ENCODE measurements at places on chromosomes 1 and 21.

DNA sequence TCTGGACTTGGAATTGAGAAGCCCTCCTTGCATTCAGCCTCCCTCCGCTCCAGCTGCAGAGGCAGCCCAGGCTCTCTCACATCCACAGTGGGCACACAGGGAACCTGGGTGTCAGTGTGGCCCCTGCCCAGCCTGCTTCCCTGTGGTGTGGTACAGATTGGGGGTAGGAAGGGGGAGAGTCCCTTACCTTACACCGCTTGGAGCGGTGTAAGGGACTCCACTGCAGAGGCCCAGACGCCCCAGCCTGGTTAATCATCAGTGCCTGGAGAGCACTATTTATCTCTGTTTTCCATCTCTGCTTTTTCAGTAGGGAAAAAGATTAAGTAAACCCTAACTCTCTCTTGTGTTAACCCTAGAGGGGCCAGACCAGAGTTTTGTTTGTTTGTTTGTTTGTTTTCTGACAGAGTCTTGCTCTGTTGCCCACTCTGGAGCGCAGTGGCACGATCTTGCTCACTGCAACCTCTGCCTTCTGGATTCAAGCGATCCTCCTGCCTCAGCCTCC is 803 bp upstream of the RHBG start:
- DNase-seq: no peak

DNA sequence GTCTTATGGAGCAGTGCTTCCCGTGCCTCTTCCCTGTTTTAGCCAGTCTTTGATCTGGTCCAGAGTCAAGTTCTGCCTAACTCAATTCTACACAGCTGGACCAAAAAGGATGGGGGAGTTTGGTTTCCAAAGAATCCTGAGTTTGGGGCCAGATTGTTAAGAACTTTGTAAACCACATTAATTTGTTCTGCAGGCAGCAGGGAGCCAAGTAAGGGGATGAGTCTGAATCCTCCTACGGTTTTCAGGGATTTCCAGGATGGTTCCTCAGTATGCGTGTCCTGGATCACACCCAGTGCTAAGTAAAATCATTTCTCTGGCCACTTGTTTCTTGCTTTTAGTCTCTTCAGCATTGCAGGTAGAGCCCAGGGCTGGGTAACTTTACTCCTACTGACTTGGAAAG is 26.1 kb upstream of the GJA5 start:
- DNase-seq: no peak

DNA sequence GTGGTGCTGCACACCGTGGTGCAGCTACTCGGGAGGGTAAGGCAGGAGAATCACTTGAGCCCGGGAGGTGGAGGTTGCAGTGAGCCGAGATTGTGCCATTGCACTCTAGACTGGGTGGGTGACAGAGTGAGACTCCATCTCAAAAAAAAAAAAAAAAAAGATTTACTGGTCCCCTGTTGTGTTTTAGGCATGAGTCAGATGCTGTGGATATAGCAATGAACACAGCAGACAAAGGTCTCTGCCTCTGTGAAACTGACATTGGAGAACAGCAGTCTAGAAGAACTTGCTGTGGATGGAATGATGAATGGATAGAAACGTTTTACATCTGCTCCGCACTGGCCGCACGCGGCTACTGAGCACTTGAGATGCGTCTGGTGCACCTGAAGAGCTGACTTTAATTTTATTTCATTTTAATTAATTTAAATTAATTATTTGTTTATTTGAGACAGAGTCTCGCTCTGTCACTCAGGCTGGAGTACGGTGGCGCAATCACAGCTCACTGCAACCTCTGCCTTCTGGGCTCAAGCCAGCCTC is 24.5 kb upstream of the EPHA2 start:
- no peak for DNase-seq

- no peak for DNase-seq
Observed at GRCh38 chr1:209805341-209805781, 581 bp downstream of the IRF6 start.

- DNase-seq: peak; percentile 33
Observed at GRCh38 chr1:108897865-108898720, 21.3 kb downstream of the GPSM2 start.

GRCh38 chr21:18894387-18894786 is 490.8 kb upstream of the TMPRSS15 start:
- DNase-seq: no peak

DNA sequence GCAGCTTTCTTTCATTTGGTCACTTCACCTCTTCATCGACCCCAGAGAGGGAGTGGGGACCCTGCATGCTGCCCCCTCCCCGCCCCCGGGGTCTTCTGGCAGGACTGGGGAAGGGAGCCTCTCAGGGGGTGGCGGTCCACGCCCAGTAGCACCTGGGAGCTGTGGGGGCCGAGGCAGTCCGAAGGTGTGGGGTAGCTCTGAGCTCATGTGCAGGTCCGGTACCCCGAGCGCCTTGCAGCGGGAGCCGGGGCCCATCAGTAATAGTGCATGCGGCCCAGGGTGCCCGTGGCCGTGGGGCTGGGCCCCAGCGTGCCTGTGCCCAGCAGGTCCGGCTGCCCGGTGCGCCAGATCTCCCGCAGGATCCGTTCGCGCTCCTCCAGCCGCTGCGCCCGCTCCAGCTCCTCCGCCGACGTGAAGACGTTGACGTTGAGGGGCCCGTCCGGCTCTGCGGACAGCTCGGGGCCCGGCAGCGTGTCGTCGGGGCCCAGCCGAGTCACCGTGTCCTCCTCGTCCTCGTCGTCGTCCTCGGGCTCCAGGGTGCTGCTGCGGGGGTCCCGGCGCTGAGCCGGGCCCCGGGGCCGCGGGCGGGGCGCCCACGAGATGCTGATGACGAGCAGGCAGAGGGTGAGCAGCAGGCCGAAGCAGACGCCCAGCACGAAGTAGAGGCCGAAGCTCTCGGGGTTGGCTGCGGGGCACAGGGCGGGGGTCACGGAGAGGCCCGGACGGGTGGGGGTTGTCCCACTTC is 1.2 kb downstream of the EVA1B start:
- no peak for DNase-seq

DNA sequence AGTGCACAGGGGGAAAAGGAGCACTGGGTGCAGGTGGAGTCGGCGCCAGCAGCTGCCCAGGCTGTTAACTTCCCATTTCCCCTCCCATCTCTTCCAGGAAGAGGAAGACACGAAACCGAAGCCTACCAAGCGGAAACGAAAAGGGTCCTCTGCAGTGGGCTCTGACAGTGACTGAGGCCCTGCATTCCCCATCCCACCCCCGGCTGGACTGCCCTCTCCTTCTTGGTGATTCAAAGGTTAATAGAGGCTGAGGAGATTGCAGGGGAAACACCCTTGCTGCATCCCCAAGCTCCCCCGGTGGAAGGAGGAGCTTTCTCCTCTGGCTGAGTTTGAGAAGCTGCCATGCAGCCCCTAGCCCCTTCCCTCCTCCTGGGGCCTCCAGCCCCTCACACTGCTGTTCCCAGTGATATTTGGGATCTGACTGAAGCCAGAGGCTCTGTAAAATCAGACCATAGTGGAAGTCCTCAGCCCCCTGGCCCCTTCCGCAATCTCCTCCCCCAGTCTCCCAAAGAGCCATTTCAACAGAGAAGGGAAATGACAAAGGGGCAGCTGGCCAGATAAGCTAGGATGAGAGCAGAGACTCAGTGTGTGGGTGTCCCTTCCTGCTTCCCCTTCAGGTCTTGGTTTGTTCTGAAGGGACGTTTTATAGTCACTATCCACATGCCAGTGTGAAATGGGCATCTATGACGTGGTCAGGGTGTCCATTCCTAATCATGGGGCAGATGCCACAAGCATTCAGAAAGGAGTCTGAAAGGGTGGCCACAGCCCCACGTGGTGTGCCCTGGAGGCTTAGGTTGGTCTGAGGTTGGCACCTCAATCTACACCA is 1.9 kb upstream of the SLC27A3 start:
- no peak for DNase-seq

- DNase-seq: no peak
Observed at GRCh38 chr1:238681021-238681420, 705.3 kb upstream of the CHRM3 start.

- no peak for DNase-seq
Observed at GRCh38 chr21:32957545-32957944, 68.2 kb upstream of the OLIG2 start.

DNA sequence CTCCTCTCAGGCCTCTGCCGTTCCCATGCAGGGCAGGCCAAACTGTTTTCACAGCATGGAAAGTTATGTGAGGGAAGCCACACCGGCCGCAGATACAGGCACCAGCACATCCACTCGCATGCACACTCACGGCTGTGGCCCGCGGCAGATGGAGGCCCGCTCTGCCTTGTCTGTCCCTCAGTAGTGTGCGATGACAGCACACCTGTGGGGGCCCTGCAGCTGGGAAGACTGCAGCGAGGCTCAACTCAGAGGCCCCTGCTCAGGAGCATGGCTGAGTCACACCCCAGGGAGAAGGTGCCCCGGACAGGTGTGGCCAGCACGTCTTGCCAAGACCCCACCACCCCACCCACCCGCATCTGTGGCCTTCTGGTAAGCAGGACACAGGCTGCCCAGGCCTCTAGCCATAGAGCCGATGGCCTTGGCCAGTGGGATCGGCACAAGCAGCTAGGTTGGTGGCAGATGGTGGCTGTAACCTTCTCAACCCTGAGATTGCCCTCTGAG is 1.3 kb upstream of the UBE2J2 start:
- no peak for DNase-seq

DNA sequence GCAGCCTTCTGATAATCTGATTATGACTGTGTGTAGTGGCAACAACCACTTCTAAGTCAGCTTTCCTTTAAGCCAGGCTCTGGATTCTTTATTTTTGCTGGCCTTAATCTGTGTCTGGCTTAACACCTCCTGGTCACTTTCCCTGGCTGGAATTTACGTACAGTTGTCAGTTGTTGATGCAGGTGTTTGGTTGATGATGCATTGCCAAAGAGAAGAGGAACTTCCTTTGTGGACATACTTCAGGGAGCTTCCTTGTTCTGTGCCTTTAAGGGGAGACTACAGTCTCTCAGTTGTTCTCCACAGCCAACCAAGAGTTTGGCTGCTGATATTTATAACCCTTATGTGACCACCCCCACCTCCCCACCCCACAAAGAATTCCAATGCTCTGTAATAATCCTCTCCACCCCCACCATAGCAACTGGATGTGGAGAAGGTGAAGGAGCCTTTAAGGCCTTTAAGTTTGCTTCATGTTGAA is 96.0 kb upstream of the BMP8A start:
- no peak for DNase-seq

- DNase-seq: no peak
Observed at GRCh38 chr1:19552291-19553010, 67.1 kb upstream of the CAPZB start.

- DNase-seq: no peak
Observed at GRCh38 chr1:25875856-25876692, 566 bp upstream of the PAQR7 start.

- peak; percentile 67 for DNase-seq
Observed at GRCh38 chr1:116514708-116515525, 55.9 kb downstream of the CD58 start.

DNA sequence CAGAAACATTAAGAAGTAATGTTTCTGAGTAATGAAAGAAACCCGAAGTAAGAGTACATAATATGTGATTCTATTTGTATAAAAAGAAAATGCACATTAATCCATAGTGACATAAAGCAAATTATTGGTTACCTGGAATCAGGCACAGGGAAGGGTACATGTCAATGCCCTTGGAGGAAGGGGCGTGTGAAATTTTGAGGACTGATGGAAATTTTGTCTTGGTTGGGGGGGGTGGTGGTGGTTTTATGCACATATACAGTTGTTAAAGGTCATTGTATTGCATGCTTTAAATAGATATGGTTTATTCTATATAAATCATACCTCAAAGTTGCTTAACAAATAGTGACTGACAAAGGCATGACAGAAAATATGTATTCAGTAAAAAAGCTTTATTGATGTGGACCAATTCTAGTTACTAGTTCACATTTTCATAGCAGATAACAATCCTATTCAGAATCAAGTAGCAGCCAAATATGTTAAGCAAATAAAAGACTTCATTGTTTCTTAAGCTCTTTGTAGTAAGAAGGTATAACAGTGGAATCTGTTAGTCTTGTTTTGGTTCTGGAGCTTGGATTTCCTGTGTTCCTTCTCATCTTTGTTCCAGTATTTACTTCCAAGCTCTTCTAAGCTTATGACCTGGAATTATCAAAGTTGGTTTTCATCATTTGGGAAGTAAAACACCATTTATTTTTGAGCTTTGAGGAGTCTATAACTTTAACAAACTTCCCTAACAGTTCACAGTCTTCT is 15.1 kb downstream of the BACH1 start:
- DNase-seq: no peak

DNA sequence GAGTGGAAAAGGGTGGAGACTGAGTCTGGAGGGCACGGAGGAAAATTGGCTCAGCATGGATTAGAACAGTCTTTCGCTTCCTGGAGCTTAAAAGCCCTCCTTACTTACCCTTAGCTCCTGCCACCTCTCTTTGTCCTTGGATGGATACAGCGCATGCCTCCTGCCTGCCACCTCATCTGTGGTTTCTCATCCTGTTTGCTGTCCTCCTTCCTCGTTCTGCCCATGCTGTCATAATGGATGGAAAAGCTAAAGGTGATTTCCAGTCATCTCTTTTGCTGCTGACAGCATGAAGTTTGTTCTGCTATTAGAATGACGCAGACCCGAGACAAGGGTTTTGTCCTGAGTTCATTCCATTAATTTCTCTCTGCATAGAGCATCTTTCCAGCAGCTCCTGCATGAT is 425.9 kb downstream of the KIF26B start:
- DNase-seq: no peak

DNA sequence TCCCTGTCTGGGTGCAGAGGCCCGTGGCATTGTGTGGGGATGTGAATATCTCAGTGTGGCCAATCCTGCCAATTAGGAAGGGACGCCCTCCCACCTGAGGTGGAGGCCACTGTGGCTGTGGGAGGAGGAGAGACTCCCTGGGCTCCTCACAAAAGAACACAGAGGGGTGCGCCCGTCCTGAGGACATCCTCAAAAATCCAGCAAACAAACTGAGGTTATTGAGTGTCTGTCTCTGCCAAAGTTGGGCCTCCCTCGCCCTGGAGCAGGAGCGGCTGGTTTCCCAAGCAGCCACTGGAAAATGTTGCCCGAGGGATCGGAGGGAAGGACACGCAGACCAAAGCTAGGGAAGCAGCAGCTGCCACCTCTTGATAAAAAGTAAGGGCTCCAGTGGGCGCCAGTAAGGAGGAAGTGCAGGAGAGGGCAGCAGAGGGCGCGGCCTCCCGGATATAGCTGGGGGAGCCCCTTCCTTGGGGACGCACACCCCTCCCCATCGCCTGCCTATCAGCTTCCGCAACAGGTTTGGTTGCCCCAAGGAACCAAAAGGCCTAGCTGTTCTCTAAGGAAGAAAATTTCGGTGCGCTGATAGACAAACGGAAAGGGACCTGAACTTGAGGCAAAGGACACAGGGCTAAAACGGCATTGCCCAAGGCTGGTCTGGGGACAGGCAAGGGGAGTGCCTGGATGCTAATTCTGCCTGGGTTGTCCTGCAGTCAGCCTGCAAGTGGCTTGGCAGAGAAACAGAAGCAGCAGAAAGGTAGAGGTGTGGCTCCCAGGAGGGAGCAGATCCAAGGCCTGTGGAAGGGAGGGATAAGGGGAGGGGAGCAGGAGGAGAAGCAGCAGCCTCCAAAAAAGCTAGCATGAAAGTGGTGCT is 1.7 kb upstream of the GRIK3 start:
- DNase-seq: no peak
